Fibroblast of skin of left quadriceps (primary cell): ENCODE measurements at places on chromosomes 13 and 19.

- no peak for DNase-seq
Measured at GRCh38 chr19:57671124-57671895, 2.6 kb downstream of the ZSCAN4 start.

DNA sequence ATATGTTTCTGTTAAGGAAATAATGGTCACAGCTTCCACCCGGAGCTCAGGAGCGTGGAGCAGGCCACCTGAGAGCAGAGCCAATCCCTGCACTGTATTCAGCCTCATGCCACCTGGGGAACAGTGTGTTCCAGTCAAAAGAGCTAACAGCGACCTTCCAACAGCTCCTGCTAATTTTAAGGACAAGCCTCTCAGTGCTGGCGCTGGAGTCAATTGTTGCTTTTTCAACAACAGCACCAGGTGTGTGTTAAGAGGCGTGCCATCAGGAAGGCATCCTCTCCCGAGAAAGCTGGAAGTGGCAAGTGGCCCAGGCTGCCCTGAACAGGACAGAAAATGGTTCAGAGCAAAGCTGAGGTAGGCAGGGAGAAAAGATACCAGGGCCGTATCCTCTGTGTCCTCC is 102.0 kb downstream of the CACNA1A start:
- DNase-seq: no peak

DNA sequence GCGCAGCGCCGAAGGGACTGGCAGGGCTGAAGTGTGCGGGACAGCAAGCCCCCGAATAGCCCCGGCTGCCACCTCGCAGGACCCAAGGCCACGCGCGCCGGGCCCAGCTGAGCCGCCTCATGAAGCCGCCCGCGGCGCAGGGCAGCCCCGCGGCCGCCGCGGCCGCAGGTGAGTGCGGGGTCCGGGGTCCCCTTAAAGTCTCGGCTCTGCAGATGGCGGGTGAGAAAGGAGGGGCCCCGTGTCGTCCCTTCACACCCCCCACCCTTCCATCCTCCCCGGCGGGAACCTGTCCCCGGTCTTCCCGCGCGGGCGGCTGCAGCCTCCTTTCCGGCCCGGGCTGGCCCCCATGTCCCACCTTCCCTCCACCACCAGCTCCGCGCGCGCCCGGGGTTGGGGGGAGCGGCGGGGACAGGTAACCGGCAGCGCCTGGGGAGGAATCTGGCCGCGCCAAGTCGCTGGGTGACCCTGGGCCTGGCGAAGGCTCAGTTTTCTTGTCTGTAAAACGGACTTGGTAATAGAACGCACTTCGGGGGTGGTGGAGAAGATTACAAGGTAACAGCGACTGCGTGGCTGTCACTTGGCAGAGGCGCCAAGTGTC is 338 bp downstream of the RGCC start:
- no peak for DNase-seq

GRCh38 chr13:72959643-72960042 is 99.2 kb upstream of the KLF5 start:
- no peak for DNase-seq
